Amygdala (tissue), 56 donors: ENCODE measurements at places on chromosomes 4 and X.

DNA sequence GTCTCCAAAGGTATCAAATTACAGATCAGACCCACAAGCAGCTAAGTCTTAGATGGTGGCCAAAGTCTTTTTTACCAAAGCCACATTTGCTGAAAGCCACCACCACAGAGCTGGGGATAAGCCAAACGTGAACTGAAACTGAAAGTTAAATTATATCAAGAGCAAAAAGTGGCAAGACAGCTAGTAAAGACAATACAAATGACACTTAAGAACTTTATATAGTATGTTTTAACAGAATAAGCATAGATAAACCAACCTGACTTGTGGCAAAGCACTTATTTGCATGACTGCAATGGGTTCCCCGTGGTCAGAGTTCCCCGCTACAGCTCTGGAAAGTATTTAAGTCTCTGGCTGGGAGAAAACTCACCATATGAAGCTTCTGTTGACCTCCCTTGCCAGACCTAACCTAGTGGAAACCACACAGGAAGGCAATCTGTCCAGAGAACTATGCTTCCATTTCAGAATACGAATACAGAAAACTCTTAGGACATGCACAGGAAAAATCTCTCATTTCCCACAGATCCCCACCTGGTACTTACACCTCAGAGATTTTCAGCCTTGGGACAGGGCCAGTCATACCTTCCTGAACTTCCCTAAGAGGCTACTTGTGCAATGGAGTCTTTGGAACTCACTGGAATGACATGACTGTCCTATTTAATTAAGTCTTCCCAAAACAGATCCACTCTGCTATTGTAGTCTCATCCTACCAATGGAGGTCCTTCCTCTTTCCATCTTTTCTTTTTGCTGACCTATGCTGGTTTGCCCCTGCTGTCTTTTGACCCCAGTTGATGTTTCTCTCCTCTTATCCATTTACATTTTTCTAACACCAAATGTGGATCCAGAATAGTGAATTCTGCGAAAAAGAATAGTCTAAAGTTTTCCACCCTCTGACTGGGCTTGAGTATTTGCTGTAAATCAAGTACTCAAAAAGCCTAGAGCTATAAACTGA, 225.1 kb downstream of the NR3C2 start:
- DNase-seq, result no peak

DNA sequence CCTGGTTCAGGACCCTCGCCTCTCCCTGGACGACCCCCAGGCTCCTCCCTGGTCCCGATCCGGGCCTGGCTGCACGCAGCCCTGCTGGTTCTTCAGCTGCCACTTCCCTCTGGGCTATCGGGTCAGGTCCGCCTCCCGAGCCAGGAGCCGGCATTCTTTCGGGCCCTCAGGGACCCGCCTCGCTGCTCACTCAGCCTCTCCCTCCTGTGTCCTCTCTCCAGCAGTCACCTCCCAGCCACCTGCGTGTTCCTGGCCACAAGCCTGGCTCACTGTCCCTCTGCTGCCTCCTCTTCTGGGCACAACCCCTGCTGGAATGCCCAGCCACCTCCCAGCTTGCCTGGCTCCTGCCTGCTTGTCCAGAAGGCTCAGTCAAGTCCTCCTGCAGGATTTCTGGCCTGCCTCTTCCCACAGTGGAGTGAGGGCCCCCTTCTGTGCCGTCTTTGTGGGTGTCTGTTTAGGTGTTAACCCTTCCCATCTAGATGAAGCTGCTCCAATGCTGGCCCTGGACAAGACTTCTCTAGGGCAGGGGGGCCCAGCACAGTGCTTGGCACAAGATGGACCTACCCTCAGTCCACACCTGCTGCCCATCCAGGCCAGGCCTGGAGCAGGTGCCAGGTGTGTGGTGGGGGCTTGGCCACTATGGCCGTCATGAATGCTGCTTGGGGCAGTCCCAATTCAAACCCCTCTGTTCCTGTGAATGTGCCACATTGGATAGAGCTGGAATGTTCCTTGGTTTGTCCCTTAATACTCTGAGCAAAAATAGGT, 2.2 kb downstream of the WFS1 start:
- no peak for DNase-seq

DNA sequence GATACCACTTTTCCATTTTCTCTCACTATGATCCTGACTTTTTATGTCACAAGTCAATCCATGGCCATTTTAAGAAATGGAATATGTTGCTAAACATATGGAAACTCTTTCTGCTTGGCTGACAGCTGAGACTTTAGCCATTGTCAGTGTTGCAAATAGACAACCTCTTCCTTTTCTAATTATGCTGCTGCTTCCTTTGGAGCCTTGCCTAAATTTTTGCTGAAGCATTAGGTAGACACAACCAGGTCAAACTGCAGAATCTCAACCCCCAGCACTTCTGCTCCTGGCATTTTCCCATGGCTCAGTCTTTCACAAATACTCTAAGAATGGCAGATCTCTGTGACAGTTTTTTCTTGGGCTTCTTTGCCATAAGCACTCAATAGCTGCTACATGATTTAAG, 543.3 kb downstream of the GRID2 start:
- DNase-seq, result no peak

GRCh38 chr4:168868044-168868781, 141.8 kb downstream of the CBR4 start:
- no peak for DNase-seq

DNA sequence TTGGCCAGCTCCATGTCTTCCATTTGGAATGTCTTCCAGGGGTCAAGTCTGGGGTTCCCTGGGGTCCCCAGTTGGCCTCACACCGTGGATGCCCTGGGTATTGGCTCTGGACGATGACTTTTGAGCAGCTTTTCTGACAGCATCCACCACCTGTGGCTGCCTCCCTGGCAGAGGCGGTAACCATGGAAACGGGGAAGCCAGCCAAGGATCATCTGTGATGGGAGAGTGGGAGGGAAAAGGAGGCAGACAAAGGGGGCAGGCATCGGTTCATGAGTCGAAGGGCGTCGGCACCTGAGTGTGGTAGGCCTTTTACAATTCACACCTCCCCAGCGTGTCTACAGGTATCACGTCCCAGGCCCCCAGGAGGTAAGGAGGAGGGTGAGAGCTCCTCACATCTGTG, 152.2 kb downstream of the ASMT start:
- DNase-seq, result no peak

- no peak for DNase-seq
Observed at GRCh38 chr4:132071815-132072214, 1077.3 kb upstream of the PCDH10 start.

- DNase-seq, result no peak
Observed at GRCh38 chrX:31459361-31459760, 387.5 kb upstream of the FTHL17 start.

- no peak for DNase-seq
Observed at GRCh38 chrX:10208281-10208856, 51.6 kb downstream of the CLCN4 start.

- DNase-seq, result no peak
Observed at GRCh38 chr4:2728221-2728620, 27.9 kb downstream of the TNIP2 start.

DNA sequence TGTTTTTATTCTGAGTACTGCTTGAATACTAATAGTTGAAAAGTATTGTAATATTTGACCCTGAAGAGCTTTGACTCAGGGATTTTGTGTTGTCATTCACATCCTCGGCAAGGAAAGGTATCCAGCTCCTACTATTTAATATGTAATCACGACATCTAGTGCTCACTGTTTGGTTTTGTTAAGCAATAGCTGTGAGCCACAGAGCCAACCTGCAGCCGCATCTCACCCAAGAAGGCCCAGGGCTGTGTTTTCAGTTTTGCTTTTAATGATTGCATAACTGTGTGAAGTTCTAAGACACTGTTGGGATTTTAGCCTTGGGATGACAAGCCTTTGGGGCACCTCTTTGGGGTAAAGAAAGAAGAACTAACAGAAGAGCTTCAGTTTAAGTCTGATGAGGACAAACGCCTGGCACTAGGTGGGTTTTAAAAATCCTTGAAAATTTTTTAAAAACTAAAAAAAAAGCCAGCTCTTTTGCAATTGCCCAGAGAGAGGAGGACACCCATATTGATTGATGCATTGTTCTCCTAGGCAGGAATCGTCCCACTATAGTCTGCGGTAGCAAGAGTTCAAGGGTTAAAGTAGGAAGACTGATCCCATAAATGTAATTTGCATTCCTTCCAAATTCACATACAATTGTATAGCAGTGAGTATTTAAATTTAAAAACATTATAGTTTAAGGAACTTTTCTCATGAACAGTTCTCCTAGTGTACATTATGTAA, 157.8 kb downstream of the RELL1 start:
- no peak for DNase-seq

- DNase-seq, result no peak
Observed at GRCh38 chr4:165458471-165458870, 79.7 kb downstream of the CPE start.

GRCh38 chrX:65601126-65601525, 66.3 kb upstream of the MSN start:
- DNase-seq, result no peak

DNA sequence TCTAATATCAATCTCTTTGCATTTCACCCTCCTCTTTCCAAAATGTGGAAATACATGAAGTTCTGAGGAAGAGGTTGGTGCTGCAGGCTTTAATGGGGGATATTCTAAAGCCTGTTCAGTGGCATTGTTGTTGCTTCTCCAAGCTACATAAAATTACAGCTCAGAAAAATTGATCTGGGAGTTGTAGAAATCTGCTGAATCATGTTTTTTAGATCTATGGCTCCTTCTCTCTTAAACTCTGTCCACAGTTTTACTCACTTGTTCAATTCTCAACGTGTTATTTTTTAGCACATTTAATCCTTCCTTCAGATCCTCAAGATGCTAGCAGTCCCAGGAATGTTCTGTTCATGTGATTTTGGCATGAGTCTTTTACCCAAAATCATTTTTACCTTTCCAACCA, 949.5 kb upstream of the ADGRL3 start:
- no peak for DNase-seq

DNA sequence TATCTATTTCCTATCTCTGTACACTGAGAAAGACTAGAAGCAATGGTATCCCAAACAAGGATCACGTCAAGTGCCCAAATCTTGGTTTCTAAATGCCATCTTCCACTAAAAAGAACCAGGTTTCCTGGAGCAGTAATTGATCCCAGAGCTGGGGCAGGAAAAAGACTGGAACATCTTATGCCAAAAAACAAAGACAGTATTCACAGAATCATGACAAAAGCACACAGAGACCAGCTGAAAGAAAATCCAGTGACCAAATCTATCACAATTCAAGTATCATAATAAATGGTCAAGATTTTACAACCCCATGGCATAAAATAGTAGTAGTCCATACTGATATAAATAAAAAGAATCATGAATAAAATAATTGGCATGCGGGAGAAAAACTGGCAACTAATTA, 44.9 kb downstream of the CENPC start:
- DNase-seq, result no peak

- peak; percentile 5 for DNase-seq
Observed at GRCh38 chrX:121308276-121308805, 260.9 kb downstream of the GLUD2 start.

GRCh38 chr4:1081689-1082040, 31.7 kb downstream of the RNF212 start:
- no peak for DNase-seq

DNA sequence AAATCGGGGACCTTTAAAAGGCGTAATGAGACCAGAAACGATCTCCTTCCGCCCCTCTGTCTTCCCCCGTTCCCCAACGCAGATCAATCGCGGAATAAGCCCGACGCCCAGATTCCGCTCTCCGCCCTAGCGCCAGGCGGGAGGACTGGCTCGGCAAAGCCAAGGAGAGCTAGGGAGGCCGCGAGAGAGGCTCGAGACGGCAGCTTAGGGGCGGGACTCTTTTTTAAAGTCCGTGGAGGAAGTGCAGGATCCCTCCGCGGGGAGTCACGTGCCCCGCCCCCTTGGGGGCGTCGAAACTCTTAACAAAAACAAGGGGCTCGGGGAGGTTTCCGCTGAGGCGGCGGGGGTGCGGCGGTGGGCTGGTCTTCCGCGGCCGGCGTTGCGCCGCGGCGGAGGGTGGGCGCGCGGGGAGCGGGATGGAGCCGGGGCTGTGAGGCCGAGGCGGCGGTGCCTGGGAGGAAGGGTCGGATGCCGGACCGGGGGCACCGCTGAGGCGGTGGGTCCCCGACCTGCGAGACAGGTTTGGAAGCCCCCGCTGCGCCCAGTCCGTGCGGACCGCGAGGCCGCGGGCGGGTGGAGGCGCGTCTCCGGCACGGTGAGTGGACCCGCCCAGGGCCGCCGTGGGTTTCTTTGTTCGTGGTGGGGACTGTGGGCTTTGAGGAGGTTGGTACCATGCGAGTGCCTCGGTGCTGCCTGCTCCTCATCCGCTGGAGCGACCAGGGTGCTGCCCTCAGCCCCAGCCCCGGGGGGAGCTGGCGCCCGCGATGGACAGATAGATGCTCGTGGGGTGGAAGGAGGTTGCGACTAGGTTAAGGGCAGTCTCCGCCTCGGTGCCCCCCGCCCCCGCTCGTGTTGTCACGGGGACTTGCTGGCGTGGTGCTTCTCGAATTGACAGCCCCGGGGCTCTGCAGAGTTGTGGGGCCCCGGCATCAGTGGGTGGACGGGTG, at the start of gene CCNG2:
Gene CCNG2 (plus strand): TSS at position 296 of the 947 bp plus-strand sequence. CDS start 1,326 bp downstream, outside the sequence.
- DNase-seq, result peak; percentile 92

DNA sequence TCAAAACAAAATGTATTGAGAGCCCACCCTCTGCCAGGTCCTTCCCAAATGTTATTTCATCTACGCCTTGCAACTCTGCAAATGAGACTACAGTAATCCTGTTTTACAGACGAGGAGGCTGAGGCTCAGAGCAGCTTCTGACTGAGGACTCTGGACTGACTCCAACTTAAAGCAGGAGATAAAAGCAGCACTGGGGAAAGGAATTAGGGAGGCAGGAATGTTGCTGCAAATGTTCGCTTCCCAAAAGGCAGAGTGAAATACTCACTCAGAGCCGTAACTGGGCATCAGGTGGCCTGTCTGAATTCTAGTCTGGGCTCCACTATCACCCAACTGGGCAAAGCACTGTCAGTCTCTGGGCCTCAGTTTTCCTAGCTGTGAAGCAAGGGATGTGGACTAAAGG, 94.7 kb upstream of the SRD5A3 start:
- no peak for DNase-seq

DNA sequence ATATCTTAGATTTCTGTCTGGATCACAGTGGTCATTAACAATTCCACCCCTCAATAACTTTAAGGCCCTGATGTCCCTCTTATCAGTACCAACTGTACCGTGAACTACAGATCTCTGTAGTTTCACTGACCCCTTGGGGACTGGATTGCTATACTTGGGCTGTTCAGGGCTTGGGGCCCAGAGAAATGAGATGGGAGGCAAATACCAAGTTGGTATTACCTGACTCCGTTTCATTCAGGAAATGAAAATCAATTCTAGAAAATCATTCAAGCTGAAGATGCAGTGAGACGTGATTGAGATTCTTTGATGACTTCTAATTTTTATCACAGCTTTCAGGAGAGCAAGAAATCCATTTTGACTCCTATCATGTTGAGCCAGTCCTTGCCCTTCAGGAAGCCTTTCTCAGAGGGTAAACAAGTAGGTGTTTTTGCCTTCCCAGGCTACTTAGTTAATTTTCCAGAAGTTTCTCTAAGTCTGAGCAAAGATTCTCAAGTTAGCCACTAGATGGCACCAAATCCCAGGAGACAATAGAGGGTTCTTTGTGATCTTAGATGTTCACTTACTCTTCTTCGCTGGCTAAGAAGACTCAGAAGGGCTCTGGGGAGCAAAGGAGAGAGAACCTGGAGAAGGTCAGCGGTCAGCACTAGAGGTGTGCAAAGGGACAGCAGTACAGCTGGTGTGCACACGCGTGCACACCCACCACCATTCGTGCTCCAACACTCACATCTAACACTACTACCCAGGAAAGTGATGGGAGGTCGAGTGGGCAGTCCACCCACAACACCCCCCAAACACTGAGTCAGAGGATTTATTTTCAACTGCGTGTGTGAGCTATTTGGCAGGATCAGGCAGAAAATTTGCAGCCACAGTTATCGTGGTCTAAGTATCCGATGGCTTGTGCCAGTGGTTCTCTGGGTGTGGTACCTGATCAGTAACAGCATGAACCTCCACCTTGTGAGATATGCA, 7.4 kb downstream of the HNRNPH2 start:
- peak; percentile 30 for DNase-seq
